Activated CD4-positive, alpha-beta T cell treated with anti-CD3 and anti-CD28 coated beads, Interleukin-2, amount 50 U/mL, for 16 hours (primary cell): ENCODE measurements at places on chromosomes 16 and 17.

- no peak for DNase-seq
These were observed 56.3 kb downstream of the ZFHX3 start for GRCh38 chr16:72991644-72992043.

DNA sequence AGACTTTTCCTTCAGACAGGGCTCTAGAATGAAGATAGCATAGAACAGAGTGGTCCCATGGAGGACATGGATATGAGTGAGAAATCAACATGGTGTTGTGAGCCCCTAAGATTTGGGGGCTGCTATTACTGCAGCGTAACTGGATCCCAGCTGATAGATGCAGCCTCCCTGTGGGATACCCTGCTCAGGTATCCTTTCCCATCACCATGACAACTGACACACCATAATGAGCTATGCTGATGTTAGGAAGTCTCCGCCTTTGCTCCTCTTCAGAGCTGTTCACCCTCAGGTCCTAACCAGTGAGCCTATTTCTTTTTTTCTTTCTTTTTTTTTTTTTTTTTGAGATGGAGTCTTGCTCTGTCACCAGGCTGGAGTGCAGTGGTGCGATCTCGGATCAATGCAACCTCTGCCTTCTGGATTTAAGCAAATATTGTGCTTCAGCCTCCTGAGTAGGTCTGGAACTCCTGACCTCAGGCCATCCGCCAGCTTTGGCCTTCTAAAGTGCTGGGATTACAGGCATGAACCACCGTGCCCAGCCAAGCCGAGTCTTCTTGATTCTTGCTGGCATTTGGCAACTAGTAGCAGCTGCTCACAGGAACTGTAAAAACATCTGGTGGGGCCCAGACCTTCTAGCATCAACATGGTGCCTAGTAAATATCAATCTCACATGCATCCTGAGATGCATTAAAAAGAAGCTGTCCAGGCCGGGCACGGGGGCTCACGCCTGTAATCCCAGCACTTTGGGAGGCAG lies 17.1 kb downstream of the STX4 start:
- DNase-seq: no peak

- DNase-seq: no peak
These were observed 260.7 kb upstream of the CA10 start for GRCh38 chr17:52419229-52419641.

DNA sequence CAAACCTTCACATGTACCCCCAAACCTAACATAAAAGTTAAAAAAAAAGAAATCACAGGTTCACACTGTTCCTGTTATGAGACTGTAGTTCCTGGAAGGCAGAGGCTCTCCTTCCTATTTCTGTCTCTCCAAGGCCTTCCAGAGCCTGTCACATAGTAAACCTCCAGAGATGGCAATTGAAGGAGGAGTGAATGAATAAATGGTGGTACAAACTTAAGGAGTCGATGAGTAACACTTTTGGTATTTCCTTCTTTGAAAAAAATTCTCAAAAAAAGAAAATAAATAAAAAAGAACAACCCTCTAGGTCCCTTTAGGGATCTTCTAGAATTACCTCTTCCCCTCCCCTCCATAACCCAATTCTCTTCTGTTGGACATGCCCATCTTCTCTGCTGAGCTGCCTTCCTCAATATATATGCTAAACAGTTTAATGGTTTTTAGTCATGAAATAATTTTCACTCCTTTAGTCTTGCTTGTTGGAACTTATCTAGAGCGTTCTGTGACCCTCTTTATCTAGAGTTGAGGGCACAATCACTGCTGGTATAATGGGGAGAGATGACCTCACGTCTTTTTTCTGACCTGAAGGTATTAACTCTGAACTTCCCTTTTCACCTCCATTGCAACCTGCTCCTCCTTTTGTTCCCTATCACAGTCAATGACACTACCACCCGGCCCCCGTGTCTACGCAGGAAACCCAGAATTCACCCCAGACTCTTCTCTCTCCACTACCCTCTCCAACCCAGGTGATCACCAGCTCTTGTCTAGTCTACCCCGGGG lies 1.7 kb upstream of the TAF15 start:
- DNase-seq: no peak

DNA sequence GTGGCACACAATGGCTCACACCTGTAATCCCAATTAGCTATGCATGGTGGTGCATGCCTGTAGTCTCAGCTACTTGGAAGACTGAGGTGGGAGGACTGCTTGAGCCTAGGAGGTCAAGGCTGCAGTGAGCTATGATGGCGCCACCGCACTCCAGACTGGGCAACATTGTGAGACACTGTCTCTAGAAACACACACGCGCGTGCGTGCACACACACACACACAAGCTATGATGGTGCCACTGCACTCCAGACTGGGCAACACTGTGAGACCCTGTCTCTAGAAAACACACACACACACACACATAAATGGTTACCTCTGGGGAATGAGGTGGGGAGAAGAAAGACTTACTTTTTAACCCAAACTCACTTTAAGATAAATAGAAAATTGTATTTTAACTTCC lies 16.4 kb downstream of the FBXL20 start:
- no peak for DNase-seq

- DNase-seq: no peak
These were observed 20.1 kb downstream of the NKD1 start for GRCh38 chr16:50568187-50568815.
